Stimulated activated CD8-positive, alpha-beta memory T cell treated with anti-CD3 and anti-CD28 coated beads, Interleukin-15, amount 100 ng/mL, for 24 hours (primary cell): ENCODE measurements at places on chromosomes 3 and 15.
A peak's percentile ranks its signal among the peaks of the same experiment; 100 is the strongest.

- DNase-seq = no peak
Measured at GRCh38 chr3:116815831-116816588, 106.4 kb downstream of the TUSC7 start.

DNA sequence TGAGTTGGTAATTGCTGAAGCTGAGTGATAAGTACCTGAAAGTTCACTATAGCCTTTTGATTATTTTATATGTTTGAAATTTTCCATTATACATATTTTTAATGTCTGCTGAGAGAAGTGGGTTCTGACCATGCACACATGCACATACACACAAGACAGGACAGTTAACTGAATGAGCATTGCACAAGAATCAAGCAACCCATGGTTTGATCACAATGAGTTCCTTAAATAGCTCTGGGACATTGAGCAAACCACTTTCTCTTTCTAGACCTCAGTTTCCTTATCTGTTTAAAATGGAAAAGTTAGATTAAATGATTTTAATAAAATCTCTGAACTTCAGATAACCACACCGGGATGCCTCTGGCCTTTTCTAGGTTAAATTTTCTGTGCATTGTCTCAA is 26.7 kb downstream of the SNTN start:
- no peak for DNase-seq

DNA sequence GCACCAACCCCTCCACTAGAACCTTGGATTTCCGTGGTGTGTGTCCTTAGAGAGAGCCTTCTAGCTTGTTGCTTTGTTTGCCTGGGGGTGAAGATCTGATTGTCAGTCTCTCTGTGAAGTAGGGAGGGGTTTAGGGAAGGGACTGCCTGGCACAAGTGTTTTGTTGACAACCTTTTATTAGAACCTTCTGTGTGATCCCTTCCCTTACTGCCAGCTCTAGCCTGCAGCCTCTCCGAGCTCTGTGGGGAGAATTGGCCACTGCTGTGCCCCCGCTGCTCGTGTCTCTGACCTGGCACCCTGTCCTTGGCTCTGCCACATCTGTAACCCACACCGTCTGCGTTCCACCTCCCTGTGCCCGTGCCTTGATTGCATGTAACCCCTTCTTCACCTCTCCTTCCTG is 30.9 kb upstream of the PCSK6 start:
- no peak for DNase-seq

DNA sequence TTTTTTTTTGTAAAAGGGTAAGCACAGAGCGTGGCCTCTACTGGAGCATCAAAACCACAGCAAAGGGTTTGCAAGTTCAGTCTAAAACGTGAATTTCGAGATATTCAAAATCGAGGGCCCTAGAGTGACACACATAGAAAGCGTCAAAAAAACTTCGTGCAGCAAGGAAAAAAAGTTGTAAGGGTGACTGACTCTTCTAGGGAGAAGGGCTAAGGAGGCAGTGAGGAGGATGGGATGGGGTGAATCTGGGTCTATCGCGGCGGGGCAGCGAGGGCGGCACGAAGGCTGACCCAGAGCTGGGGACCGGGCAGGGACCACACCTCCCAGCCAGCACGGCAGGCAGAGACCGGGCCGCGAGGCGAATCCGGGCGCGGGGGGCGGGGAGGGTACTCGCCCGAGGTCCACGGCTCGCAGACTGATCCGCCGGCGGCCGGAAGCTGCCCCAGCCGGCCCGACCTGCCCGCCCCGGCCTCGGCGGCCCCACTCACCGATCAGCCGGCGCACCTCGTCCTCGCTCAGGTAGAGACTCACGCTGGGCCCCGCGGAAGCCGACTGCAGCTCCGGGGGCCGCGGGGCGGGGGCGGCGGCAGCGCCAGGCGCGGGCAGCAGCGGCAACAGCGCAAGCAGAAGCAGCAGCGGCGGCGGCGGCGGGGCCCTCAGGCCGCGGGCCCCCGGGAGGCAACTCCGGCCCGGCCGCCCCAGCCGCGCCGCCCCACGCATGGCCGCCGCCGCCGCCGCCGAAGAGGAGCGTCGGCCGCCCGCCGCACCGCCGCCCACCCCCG is 533 bp downstream of the RYK start:
- DNase-seq = peak; percentile 20
